ENCODE measurements at places on chromosomes 16 and 17.

DNA sequence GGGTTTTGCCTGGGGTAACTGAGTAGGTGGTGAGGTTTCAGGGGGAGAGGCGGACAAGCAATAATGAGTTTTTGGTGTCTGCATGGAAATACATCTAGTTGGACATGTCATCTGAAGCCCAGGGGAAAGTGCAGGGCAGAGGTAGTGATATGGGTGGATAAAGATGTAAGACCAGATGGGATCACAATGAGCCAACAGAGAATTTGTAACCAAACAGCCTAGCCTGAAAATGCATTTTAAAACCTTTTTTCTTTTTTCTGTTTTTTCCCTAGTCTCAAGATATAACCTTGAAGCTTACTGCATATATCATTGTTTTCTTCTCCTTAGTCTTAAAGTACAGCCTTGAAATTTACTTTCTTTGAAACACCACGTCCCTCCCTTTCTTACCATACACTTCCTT, 3.7 kb upstream of the ZNF19 start:
- DNase-seq, result no peak

GRCh38 chr17:6195123-6195522, 124.9 kb downstream of the WSCD1 start:
- no peak for DNase-seq

DNA sequence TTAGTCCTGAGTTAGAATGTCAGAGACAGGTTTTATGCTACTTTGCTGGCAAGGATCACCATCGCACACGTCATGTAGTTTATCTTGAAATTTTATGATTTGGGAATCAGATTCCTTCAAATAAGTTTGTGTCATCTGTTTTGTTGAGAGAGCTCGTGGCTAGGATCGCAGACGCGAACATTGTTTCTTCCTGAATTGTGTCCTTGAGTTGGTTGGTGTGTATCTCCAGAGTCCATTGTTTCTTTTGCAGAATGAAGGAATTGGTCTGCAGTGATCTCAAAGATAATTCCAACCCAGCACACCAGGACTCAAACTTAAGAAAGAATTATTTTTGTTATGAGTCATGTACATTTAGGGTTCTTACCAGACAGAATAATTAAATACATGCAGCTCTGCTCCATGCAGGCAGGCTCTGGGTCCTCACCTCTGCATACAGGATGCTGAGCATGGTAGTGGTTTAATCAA, 51.6 kb downstream of the PRKCA start:
- no peak for DNase-seq

DNA sequence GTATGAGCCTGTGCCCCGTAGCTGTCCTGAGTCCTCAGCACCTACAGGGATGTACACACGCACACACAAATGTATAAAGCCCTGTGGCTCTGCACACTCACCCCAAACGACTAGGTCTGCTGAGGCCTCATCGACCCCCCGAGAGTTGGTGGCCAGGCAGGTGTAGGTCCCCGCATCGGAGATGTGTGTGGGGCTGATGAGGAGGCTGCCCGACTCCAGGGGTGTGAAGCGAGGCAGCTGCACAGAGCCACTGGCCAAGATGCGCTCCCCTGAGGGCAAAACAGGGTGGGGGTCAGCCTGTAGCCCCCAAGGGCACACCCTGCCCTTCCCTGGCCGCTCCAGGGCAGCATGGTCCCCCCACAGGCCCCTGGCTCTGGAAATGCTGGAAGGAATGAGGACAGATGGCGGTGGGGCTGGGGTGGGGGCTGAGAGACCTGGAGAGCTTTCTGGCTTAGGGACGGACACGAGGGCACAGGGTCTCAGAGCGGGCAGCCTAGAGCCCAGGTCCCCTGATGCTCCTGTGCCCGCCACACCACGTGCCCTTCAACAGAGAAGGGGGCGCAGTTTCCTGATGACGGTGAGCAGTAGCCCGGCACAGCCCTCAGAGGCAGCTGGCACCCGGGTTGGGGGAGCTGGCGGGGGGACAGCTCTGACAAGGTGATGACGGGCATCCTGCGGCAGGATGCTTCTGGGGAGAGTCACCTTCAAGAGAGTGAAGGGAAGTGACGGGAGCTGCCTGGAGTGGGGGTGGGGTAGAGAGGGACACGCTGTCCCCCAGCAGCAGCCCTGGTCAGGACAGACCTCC, 119.8 kb upstream of the CDC42EP4 start:
- no peak for DNase-seq

DNA sequence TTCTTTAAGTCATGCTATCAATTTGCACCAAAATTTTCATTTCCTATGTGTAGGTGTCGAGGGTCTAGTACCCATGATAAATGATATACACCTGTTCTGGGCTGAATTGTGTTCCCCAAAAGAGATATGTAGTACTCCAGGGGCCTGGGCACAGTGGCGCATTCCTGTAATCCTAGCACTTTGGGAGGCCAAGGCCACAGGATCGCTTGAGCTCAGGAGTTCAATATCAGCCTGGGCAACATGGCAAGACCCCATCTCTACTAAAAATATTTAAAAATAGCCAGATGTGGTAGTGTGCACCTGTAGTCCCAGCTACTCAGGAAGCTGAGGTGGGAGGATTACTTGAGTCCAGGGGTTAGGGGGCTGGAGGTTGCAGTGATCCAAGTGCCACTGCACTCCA, 23.5 kb upstream of the KANSL1 start:
- no peak for DNase-seq

DNA sequence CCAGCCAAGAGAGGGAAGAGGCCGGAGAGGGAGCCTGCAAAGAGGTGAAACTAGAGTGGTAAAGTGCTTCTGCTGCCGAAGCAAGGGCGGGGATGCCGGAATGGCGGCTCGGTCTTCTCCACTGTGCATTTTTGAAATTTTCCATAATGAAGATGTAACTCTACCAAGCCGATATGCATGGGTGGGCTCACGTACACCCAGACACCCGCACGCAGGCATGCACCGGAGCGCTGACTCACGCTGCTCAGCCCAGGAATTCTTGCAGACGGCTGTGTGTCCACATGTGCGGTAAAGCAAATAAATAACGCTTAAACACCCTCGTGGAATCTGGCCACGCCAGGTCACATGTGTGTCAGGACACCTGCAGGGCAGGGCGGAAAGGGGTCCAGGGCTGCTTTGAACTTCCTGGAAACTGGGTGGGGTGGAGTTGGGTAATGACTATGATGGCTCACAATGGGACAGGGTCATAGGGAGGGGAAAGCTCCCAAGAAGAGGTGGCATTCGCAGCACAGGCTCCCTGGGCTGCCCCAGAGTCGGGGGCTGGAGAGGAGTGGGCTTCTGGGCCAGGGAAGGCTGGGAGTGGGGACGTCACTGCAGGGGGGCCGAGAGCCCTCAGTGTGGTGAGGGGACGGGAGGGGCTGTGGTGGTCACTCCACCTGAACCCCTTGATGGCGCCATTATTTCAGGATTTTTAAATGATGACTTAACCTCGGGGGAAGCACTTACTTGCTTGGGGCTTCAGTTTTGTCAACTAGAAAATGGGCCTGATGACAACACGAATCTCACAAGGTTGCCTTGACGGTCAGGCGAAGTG, 265.5 kb downstream of the PARN start:
- no peak for DNase-seq

DNA sequence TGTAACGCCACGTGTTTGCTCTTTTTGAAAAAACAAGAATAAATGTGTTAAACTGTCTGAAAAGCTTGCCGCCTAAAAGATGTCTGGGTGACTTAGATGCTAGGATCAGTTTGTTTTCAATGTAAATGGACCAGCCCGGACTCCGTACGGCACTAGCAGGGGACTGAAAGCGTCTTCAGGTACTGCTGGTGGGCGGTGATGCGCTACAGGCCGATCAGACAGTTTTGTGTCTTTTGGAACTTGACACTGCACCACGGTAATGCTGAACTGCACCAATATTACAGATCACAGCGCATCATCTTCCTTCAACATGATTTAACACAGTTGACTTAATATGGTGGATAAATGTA, 727 bp upstream of the MBTPS1 start:
- no peak for DNase-seq

- DNase-seq, result no peak
Measured at GRCh38 chr17:79622122-79622601, 11.3 kb upstream of the RBFOX3 start.

DNA sequence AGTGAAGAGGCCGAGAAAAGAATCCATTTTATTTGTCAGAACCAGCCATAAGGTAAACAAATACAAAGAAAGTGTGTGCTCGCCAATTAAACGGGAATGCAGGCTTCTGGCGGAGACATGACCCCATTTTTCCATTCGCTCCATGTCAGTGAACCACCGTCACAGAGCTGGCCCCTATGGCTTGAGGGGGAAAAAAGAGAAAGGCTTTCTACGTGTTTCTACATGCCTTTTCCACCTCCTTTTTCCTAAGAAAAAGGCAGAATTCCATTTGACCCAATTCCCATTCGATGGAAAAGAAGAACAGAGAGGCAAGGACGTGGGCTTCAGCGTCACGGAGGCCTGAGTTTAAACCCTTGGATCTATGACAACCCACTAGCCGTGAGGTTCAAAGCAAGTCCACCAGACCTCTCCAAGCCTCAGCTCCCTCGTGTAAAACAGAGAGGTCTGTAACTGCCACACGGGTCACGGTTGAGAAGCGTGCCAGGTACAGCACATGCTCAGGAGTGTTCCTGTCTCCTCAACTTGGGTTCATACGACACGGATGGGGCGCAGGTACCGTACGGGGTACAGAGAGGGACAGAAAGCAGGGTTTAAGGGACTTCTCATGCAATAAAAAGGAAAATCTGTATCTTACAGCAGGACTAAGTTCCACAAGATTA, 91.9 kb downstream of the NXN start:
- no peak for DNase-seq

DNA sequence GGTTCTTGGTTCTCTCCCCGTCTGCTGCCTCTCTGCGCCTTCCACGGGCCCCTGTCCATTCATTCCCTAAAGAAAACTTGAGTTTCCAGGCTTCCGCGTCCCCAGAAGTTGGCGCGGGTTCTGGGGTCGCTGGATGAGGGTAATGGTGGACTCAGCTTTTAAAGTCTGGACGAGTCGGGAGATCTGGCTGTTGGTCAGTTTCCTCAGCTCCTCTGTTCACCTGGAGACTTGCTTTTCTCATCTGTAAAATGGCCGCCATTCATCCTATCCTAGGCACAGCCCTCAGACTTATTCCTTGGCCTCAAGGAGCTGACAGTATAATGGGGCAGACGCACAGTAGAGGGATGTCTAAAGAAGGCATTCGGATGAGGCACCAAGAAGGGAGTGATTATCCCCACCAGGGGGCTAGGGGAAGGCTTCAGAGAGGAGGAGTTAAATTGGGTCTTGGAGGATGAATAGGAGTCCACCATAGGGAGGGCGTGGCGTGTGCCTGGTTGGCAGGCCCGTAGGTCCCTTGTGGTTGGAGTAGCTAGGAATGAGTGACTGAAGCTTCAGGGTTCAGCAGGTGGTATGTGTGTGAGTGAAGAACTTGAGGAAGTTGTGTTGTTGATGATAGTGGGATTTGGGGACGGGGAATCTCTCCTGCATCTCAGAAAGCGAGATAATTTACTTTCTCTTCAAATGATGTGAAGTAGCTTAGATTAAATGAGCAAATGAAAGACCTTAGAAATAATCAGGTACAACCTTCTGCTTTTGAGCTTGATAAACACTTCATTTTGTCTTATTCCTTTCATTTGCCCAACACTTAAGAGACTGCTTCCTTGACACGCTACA, 652 bp downstream of the VPS35L start:
- no peak for DNase-seq

GRCh38 chr17:30389756-30390300, 11.1 kb downstream of the CPD start:
- no peak for DNase-seq

- no peak for DNase-seq
Measured at GRCh38 chr16:79658301-79659033, 57.9 kb upstream of the MAF start.

DNA sequence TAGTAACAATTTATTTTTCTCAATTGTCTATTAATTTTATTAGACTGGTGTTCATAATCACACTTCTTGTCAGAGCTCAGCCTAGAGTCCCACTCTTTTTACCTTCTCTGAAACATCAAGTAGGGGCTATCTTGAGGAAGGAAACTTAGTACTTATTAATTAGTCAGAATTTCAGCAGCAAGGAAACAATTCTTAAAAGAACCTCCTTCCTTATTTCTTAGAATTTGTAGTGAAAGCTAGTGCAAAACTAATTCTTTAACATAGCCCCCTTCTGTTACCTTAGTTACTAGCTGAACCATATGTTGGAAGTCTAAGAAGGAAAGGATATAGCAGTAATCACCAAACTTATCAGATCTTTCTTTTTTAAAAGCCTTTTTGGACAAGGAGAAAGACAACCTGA, 35.2 kb downstream of the MAP2K4 start:
- no peak for DNase-seq

DNA sequence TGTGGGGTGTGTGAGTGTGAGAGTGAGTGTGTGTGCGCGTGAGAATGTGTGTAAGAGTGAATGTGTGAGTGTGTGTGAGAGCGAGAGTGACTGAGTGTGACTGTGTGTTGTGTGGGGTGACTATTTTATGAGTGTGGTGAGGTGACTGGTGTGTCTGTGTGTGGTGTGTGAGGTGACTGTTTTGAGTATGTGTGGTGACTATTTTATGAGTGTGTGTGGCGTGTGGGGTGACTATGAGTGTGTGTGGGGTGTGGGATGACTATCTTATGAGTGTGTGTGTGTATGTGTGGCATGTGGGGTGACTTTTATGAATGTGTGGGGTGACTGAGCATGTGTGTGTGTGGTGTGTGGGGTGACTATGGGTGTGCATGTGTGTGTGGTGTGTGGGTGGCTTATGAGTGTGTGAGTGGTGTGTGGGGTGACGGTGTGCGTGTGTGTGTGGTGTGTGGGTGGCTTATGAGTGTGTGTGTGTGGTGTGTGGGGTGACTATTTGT, 152.9 kb upstream of the PLCG2 start:
- no peak for DNase-seq

DNA sequence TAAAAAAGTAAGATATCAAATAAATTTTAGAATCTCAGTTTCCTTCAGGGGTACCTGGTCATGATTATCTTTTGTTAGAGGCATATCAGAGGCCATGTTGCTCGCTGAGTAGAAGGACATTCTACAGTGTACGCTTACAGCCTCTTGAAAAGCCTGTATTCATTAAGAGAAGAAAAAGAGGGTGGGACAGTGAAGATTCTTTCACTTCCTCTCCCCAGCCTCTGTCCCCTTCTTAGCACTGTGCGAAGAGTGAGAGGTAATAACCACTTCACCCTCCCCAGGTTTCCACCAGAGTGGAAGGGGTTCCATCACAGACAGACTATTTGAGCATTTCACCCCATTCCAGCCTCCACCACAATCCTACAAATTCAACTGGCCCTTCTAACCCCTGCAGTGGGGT, 4.8 kb upstream of the LPO start:
- DNase-seq, result no peak

GRCh38 chr16:89322321-89323119, 105.0 kb downstream of the ZNF778 start:
- no peak for DNase-seq

All from esophagus squamous epithelium (tissue), 5 donors.